Activated naive CD4-positive, alpha-beta T cell (primary cell): ENCODE measurements at places on chromosomes 5 and 9.

DNA sequence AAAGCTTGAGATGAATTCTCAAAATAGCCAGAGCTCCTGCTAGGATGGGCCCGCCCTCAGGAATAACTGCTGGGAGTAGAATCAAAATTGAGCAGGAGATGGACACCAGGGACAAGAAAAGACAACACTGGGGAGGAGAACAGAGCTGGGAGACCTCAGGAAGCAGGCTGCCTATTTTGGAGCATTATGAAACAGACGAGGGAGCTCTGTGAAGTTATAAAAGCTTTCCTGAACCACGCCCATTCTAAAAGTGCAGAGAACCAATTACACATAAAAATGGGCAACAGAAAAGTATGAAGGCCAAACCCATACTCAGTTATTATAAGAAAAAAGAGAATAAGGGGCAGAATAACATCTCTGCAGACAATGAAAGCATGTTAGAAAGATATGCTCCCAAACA, 213.9 kb upstream of the TRPC7 start:
- no peak for DNase-seq

DNA sequence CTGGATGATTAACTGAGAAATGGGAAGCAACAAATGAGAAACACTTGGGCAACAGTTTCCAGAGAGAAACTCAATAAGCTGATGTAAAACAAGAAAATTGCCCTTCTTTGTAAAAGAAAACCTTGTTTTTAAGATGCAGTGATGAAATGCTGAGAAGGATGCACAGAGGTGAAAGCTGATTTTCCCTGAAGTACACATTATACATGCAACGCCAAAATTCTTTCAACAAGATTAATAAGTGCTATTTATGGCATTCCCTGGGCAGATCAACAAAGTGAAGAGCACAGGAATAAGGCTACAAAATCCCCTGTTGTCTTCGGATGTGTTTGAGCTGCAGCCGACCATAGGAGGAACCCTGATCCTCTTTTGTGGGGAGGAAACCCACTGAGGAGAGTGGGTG, 208.0 kb upstream of the ANKH start:
- no peak for DNase-seq

DNA sequence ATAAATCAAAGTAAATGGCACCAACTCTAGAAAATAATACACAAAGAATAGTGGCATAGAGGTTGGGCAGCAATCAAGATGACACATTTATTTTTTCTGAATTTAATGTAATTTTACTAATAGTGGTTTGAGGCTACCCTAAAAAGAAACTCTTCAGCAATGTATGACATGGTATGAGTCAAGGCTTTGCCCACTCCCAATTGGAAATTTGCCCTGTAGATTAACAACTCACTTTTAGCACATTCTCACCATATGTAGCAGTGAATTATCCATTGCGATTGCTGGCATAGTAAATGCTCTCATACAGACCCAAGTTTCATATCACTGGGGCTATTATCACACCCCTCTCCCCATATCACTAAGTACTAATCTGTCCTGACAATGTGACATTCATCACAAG, 832.1 kb upstream of the ZNF608 start:
- DNase-seq, result no peak

GRCh38 chr5:125847561-125847960, 575.6 kb upstream of the GRAMD2B start:
- DNase-seq, result no peak

DNA sequence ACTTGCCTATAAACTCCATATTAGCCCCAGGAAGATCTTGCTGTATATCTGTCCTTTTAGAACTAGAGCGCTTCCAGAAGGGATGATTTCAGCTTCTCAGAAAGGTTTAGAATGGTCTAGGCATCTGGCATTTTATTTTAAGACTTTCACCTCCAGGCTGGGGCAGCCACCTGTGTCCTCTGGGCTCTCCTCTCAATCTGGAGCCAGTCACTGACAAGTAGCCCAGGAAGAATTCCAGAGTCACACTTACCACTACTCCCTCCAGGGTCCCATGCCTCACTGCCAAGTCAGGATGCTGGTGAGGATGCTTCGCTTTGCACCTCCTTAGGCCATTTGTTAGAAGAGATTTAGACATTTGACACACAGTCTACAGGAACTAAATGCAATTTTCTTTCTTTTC, 20.8 kb downstream of the B4GALT1 start:
- DNase-seq, result no peak

DNA sequence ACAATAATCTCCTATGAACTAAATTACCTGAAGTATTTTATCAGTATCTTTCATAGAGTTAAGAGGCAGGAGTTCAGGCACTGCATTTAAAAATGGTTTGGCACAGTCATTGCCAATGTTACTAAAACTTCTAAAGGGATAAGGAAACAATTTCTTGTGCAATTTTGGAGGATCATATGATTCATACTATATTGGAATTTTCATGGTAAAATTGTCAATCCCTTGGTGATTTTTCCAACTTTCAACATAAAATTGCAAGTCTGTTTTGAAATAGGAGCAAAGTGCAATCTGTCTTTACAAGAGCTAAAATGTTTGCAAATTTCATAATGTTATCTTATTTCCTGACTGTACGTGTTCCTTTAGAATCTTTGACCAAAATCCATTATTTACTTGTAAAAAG, 211.1 kb downstream of the DMRTA1 start:
- no peak for DNase-seq

DNA sequence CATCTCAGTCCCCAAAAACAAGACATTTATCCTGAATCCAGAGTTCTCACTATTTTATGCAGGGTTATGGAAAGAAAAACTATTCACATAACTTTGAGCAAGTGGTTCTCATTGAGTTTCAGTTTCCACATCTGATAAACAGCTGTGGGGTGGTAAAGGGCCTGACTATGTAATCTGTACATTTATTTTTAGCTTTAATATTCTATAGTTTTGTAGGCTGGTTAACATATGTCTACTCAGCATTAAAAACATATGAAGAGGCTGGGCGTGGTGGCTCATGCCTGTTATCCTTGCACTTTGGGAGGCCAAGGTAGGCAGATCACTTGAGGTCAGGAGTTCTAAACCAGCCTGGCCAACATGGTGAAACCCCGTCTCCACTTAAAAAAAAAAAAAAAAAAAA, 301.5 kb upstream of the CCNG1 start:
- DNase-seq, result no peak

- no peak for DNase-seq
Measured at GRCh38 chr5:59164041-59164830, 581.4 kb downstream of the RAB3C start.

DNA sequence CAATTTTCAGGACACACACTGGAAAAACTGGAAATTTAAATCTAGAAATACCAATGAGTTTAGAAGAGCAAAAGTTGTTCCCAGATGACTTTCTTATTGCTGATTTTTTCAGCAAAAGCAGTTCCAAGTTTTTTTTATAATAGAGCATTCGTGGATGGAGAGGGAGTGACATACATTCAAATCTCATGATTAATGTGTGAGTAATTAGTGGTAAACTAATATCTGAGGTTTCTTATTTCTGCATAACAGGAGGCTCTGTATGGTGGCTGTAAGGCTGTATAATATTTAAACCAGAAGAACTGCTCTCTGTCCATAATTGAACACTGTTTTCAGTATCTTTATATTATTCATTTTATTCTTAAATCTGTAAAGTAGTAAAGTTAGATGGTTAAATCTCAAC, 25.8 kb downstream of the LYSMD3 start:
- DNase-seq, result no peak

- no peak for DNase-seq
Measured at GRCh38 chr5:32625547-32625946, 40.2 kb downstream of the SUB1 start.

DNA sequence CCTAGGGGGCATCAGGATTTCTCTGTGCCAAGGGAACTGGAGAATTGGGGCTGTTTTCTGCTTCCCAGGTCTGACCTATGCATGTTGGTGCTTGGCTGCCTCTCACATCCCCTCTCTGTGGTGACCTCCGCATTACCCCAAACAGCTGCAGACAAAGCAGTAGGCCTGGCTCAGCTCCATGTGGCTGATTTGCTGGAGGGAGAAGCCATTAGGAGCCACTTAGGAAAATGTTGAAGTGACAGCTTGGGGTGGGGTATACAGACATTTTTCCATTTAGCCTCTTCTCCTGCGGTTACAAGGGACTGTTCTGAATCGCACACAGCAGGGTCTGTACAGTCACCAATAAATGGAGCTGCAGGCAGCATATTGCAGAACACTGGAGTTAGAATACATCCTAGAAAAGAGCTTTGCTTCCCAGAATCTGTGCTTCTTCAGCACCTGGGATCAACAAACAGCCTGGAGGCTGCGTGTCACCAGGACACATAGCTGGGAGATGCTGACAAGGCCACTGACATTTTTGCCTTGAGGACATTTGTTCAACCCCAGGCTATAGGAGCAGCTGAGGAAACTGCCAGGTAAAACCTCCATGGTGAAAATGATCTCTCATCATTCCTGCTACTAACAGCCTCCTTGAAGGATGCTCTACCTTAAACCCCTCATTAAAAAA, 335.3 kb downstream of the DIRAS2 start:
- no peak for DNase-seq

DNA sequence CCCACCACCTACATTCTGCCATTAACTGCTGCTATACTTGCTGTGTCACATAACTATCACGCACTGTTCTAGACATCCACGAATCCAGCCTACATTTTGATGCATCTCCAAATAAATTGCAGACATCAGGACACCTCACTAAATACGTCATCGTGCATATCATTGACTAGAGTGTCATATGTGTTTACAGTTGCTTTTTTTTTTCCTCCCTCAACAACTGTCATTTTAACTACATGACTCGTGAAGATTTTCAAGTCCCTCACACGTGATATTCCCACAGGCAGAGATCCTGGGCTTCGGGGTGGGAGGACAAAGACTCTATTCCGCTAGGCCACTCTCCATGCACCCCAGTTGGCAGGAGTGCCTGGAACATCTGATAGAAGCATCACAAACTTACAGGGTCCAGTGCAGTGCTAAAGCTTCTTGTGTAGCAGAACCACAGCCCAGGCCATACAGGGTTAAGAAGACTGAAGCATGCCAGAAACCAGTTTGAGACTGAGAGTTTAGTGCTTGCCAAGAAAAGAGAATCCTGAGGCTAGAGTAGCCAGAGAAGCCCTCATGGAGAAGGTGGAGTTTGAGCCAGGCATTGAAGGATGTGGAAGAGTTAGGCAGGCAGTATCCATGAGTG, 1.1 kb downstream of the PCYOX1L start:
- no peak for DNase-seq

GRCh38 chr9:34049630-34050384, 1.1 kb upstream of the UBAP2 start:
- DNase-seq, result no peak

GRCh38 chr5:126461838-126462237, 38.6 kb downstream of the GRAMD2B start:
- no peak for DNase-seq

DNA sequence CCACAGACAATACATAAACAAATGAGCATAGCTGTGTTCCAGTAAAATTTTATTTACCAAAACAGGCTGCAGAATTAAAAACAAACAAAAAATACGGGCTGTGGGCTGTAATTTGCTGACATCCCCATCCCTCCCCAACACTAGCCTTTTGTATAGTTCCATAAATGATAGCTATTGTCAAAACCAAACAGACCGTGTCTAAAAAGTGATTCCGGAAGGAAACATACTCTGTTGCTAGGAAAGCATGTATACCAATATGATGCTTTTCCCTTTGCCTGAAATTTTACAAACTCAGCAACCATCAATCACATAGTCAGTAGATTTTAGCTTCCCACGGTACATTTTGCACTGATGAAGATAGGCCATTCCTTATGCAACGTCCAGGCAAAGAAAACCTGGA, 80.0 kb downstream of the TMEM215 start:
- no peak for DNase-seq

DNA sequence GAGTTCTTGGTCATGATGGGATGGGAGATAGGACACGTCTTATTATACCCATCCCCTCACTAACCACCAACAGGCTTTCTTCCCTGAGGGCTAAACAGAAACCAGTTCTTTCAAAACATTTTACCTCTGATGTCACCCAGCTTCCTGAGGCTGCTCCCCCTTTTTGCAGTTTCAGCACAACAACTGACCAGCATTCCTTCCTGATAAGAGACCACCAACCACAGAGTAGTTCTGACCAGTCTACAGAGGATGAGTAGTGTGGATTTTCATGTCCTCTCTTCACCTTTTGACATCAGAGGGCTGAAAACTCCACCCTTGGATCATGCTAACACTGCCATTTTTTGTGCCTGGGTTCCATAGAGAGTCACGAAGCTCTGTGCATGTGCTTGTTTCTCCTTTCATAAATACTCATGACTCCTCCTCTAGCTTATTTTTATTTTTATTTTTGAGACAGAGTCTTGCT, 82.6 kb downstream of the OSTF1 start:
- DNase-seq, result no peak

DNA sequence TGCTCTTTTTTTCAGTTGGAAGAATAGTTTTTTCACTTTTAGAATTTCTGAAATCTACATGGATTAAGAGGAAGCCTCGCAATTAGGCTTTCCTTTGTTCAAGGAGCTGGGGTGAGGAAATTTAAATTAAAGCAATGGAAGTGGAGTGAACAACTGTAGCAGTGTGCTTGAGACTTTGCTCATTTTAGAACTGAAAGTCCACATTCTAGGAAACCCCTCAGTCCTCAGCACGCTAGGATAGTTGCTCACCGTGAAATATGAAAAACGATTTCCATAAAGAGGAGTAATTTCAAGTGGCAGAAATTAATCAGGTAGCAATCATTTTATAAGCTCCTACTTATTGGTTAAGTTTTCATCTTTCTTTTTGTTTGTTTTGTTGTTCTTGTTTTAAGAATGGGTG, 243.0 kb upstream of the ITGA1 start:
- DNase-seq, result no peak

DNA sequence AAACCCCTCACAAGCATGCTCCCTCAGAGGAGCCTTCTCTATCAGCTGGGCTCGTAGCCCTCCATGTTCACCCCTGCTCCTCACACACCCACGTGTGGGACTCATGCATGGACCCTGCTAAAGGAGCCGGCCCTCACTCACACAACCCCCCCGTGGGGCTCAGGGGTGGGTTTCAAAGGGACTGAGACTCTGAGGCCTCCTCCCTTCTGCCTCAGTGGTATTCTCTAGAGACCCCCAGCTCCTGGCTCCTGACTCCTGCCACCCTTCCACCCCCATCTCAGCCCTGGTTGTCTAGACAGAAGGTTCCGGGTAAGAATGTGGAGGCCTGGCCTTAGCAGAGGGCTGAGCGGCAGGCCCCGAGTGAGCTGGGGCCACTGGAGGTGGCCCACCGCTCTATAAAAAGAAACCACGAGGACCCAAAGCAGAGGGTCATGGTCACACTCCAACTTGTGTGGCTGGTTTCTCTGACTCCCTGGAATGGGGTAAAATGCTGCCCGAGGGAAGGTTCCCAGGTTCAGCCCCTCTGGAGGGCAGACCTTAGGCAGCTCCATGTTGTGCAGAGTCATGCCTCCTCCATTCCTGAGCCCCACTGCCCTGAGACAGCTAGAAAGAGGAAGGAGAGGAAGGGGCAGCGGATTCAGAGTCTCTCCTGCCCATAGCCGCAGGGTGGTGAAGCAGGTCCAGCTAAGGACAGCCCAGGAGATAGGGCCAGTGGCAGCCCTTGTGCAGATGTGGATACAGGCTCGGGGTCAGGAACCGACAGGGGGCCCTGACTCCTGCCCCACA, 10.8 kb downstream of the SEPTIN8 start:
- DNase-seq, result no peak

- DNase-seq, result no peak
Measured at GRCh38 chr5:40679913-40680681, at the start of gene PTGER4. Gene PTGER4 (plus strand): TSS chr5:40679915. CDS start chr5:40680994, 1,079 bp downstream.
